Stimulated activated CD4-positive, alpha-beta T cell treated with anti-CD3 and anti-CD28 coated beads, Interleukin-1b, Interleukin-23, amount 100 ng/mL, for 4 hours (primary cell): ENCODE measurements at places on chromosomes 16 and 17.

DNA sequence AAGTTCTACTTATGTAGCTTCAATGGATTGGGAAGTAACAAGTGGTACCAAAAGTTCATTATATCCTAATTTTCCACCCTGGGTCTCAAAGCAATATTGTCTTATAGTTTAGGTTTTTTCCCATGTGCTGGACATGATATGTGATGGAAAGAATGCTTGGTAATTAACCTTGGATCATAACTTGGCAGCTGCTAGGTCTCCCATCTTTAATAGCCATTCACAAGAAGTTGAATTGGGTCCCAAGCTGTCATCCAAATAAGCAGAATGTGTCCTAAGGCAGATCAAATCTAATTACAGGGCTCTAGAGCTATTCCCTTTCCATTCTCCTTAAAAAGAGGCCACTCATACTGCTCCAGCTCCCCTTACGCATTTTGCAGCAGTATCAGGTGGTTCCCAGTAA is 44.7 kb upstream of the KCNJ16 start:
- no peak for DNase-seq

DNA sequence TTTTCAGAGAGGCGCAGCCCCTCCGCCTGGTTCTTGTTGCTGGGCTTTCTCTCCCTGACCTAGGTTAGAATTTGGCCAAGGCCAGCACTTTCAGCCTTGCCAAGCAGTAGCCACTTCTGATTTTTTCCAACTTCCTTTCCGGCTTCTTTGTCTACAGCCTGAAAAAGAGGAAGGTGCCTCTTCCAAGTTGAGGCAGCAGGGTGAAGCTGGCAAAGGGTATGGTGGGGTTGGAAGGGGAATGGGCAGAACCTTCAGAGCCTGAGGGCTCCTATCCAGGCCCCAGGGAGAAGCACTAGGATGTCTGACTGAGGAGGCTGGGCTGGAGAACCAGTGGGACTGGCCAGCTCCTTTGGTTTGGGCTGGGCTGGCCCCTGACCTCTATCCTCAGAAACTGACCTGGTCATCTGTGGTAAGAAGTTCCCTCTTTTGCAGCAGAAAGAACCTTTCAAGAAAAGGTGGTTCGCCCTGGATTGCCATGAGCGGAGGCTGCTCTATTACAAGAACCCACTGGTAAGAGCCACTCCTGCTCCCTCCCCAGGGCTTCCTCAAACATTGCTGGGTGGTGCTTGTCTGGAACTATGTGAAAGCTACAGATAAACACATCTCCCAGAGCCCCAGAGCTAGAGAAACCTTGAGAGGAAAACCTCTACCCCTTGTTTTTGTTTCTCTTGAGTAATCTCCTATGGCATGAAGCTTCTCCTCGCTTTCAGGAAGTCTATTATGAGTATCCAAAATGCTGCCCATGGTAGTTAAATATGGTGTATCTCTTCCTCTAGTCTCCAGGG is 16.6 kb upstream of the RNF135 start:
- no peak for DNase-seq

DNA sequence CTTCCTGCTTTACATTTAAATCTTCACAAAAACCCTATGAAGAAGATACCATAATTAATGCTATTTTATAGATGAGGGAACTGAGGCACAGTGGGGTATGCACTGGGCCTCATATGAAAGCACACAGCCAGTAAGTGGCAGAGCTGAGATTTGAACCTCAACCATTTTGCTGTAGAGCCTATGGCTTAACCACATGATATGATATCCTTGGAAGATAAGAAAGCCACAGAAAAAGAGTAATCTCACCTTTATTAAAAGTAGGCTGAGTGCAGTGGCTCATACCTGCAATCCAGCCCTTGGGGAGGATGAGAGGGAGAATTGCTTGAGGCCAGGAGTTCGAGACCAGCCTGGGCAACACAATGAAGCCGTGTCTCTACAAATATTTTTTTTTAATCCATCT is 15.0 kb upstream of the TOB1 start:
- DNase-seq = no peak

- DNase-seq = no peak
Measured at GRCh38 chr17:70544317-70544716, 375.0 kb downstream of the KCNJ2 start.
